ENCODE measurements at places on chromosomes 7 and 10.

GRCh38 chr7:147197006-147197405 lies 1080.4 kb downstream of the CNTNAP2 start:
- DNase-seq = peak; percentile 78

DNA sequence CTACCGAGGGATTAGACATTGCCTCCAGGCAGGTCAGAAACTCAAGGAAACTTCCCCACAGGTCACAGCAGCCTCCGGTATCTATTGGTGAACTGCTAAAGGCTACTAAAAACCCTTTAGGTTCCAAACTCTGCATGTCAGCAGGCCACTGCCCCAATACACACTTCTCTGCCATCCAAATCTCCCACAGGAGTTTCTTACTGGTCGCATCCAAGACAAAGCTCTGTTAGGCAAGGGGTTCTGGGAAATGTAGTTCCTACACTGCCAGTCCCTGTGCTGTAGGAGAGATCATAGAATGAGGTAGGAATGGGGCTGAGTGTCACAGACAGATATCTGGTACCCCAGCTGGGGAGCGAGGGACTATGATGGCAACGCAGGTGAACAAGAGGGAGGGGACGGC lies 757.0 kb upstream of the C7orf33 start:
- DNase-seq = no peak

DNA sequence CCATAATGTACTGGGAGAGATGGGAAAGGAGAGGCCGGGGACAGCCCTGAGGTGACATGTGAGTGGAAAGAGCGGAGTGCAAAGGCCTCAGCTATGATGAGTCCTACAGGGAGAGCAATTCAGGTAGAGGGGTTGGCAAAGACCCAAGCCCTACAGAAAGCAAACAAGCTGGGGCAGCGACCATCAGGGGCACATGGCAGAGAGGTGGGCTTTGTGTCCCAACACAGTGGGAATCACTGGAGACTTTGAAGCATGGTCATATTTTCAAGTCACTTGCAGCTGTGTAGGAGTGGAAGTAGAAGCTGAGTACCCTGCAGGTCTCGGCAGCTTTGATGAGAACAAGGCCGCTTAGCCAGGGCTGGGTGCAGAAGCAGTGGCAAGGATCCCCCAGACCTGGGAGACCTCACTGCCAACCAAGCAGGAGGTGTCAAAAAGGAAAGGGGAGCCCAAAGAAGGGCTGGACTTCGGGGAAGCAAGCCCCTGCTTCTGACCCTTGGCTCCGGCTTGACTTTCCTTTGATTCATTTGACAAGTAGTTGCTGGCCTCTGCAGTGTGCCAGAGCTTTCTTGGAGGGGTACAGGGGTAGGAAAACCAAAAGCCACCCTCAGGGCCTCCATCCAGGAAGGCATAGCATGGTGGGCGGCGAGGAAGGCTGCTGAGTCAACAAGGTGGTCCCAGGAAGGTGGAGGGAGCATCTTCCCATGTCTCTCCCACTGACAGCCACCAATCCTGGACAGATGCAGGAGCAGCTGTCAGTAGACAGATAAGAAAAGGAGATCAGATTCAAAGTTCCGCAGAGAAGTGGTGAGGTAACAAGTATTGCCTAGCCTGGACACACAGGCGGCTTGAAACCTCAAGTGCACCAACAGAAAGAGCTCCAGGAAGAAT lies 1.9 kb upstream of the PGAM2 start:
- no peak for DNase-seq

- DNase-seq = no peak
These were observed 223.7 kb downstream of the LHFPL3 start for GRCh38 chr7:104552102-104552501.

- no peak for DNase-seq
These were observed 44.2 kb upstream of the C10orf71 start for GRCh38 chr10:49254556-49255318.

- DNase-seq = no peak
These were observed 255.4 kb upstream of the PITRM1 start for GRCh38 chr10:3427950-3428354.

GRCh38 chr7:146117576-146117975 lies 975 bp downstream of the CNTNAP2 start:
- no peak for DNase-seq

- no peak for DNase-seq
These were observed 188.6 kb upstream of the IMMP2L start for GRCh38 chr7:111750878-111751277.

DNA sequence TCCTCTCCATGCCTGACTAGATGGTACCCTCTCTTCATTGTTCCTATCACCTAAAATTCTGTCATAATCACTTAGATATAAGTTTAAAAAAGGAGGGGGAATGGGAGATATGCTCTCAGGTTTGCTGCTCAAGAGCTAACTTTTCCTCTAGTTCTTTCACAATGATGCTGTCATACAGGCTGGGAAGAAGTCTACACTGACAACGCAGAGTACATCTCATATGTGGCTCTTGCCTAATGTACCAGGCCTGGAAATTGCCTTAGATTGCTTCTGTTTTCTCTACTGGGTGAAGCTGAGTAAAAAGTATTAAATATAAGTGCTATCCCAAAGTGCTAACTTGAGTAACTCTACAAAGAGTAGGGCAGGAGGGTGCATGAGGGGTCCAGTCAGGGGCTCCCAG lies 43.8 kb upstream of the BET1 start:
- no peak for DNase-seq

DNA sequence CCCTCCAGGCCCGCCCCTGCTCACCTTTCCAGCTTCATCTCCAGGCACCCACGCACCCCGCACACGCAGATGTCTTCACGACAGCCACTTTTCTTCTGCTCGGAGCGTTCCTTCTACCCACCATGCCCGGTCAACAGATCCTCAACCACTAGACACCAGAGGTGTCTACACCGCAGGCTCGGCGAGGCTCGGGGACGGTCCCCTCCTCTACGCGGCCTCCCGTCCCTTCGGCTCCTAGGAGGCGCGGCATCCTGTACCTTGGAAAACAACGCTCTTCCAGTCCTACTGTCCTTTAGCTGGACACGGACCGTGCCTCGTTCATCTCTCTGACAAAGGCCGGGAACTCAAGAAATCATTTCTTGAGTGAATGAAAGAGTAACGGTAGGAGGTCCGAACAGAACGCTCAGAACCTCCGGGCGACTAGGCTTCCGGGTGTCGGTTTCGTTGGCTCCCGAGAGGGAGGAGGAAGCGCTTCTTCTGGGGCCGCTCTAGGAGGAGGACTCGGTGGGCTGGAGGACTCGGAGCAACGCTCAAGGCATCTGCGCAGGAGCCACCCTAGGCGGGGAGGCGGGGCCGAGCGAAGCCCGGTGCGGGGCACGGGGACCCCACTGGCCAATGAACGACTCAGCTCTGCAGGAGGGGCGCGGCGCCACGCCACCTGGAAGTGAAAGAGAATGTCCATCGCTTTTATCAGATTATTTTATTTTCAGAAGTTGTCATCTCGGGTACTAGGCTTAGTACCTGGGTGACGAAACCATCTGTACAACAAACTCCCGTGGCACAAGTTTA lies 7.2 kb upstream of the FIS1 start:
- DNase-seq = peak; percentile 88

- DNase-seq = no peak
These were observed 22.8 kb upstream of the FOXL3 start for GRCh38 chr7:266851-267840.

DNA sequence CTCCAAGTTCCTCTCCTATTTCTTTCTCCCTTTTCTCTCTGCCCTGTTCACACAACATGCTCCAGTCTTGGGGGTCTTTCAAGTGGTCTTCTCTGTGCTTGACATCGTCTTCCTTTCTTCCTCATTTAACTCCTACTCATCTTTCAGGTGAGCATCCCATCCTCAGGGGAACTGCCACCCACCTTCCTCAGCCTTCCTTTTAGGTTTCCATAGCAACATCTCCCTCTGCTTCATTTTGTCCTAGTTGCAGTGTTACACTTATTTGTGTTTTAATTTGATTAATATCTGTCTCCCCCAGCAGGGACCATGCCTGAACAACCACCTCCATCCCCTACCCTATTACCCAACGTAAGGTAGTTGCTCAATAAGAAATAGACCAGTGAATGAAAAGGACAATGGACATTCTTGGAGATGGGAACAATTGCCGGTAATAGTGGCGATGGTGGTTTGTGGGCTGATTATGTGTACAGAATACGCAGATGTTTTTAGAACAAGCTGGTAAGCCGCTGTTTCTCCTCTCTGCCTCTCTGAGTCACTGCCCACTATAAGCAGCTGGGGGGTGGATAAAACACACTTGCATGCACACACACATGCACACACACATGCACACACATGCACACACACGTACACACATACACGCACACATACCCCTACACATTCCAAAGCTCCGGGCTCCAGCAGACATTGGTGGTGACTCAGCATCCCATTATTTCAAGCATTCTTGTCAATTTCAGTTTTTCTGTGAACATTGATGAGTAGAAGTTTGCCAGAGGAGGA lies 251.6 kb downstream of the GATA3 start:
- DNase-seq = no peak

DNA sequence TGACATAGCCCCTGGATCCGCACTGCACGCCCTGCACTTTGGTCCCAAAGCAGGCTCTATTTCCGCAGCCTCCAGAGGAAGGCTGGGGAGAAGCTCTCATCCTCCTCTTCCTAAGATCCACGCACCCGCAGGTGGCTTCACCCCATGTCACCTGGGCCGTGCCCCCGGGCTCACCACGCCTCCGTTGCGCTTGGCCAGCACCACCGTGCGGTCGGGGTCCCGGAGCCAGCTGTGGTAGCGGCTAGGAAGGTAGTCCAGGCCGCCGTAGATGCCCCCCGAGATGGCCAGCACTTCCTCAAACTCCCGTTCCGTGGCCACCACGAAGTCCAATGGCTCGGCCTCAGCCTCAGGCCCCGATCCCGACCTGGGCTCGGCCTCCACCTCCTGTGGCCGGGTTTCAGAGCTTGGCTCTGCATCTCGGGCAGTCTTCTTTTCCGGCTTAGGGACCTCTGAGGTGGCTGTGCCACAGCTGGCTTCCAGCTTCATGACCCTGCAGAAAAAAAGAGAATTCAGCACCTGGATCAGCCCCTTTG lies 5.7 kb downstream of the NAT16 start:
- DNase-seq = no peak

DNA sequence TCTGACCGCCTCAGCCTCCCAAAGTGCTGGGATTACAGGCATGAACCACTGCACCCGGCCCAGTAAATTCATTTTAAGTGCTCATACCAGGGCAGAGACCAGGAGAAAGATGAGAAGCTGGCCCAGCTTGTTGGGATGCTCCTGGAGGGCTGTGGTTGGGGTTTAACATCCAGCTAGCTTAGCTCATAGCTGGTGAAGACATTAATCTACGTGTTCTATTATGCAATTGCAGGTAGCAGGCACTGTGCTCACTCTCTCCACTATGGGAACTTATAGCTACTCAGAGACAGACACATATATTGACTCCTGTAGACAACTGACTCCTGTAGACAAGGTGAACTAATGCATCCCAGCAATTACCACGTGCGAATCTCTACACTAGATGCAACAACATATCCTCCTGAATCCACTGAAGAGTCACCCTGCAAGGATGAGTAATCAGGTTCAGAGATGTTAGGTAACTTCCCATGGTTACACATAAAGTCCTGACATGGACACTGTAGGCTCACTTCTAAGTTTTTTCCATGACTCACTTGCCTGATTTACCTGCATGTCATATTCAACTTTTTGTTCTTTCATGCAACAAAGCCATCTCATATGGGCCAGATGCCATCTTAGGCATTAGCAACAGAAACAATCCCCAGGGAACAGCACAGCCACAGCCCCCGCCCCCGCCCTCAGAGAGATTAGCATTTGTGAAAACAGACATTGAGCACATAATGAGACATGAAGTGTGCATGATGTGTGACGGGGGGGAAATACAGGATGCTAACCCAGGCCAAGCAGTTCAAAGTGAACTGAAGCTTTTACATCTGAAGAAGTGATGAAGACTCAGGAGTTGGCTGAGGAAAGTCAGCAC lies 37.2 kb downstream of the ERLIN1 start:
- no peak for DNase-seq

DNA sequence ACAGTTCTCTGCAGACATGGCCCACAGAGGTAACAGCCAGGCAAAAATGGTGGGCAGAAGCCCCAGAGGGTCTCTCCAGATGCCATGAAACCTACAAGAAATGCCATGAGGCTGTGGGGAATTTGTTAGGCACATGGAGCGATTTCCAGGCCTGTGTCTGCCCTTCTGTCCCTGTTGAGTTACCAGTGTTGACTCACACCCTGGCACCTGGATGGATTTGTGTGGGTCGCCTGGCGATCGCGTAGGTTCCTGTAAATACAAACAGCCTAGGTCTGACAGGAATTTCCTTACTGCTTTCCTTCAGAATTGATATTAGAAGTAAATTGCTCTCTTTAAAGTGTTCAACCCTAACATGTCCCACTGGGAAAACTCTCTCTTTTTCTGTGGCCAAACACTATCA lies 164.9 kb upstream of the EEPD1 start:
- DNase-seq = no peak

- no peak for DNase-seq
These were observed 145.2 kb downstream of the ARID5B start for GRCh38 chr10:62046522-62047227.

DNA sequence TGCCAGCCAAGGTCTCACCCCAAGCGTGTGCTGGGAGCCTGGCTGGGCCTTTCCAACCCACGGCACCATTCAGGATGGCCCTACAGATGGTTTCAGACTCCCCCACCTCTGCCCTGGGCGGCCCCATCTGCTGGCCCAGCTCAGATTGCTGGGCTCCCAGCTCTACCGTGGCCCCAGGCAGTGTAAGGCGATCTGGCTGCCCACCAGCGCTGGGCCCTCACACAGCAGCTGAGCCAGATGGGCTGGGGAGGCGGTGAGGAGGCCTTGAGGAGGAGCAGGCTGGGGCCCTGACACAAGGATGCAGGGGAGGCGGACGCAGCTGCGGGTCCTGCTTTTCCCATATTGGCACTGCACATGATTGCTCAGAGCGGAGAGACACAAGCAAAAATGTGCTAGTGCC lies 162.8 kb downstream of the NRF1 start:
- no peak for DNase-seq

DNA sequence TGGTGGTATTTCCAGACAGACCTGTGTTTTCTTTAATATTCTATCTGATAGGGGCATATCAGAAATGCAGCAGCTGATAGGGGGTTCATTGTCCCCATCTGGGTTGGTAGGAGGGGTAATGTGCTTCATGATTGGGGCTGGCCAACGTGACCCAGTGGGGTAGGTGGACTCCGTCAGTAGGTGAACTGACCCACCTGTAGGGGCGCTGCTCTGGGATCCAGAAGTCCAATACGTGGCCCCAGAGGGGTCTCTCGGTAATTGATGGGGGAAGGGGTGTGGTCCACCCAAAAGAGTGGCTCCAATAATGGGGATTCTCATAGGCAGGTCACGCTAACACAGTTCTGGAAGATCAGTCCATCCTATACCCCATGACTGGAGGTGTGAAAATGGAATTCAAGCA lies 112.0 kb downstream of the PRLHR start:
- no peak for DNase-seq

GRCh38 chr10:95434583-95434982 lies 126.6 kb downstream of the SORBS1 start:
- no peak for DNase-seq

GRCh38 chr7:46369933-46370654 lies 449.0 kb upstream of the IGFBP3 start:
- DNase-seq = no peak

DNA sequence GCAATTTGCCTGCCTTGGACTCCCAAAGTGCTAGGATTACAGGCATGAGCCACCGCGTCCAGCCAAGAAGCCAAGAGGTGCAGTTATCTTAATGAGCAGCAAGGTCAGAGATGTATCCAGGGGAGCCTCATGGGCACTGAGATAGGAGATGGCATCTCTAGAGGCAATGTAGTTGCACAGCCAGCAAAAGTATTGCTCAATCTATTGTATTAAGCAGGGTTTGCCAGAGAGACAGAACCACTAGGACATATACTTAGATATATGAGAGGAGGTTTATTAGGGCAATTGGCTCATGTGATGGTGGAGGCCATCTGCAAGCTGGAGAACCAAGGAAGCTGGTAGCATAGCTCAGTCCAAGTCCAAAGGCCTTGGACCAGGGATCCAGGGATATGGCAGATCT lies 16.3 kb upstream of the VPS26A start:
- no peak for DNase-seq

Measured in NCI-H187 treated with DMSO at 0.1 percent for 48 hours (cell line).